Activated gamma-delta T cell (primary cell): ENCODE measurements at places on chromosomes 1 and 21.

- no peak for DNase-seq
Measured at GRCh38 chr1:7076572-7076971, 291.3 kb downstream of the CAMTA1 start.

- no peak for DNase-seq
Measured at GRCh38 chr21:39033878-39034589, 149.2 kb downstream of the PSMG1 start.

GRCh38 chr1:214523124-214523824, 28.1 kb downstream of the PTPN14 start:
- no peak for DNase-seq

- DNase-seq = no peak
Measured at GRCh38 chr1:202662081-202662480, 48.2 kb downstream of the SYT2 start.

DNA sequence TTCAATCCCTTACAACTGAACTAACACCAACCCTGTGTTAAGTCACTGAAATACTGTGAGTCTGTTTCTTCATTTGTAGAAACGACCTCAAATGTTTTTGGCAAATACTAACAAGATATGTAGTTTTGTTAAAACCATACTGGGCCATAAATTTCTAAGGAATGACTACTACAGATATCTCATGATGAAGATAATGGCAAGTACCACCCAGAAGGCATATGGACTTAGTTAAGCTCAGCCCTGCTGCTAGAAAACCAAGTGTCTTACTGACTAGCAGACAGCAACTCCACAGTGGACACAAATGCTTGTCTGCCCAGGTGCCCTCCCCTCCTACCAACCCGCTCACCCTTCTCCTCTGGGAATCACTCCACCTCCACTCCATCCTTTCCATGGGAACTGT, 44.5 kb upstream of the BMP8B start:
- DNase-seq = no peak

GRCh38 chr1:55057270-55057955, 18.1 kb downstream of the PCSK9 start:
- DNase-seq = no peak

- DNase-seq = no peak
Measured at GRCh38 chr1:151790940-151791651, 796 bp upstream of the TDRKH start.

- no peak for DNase-seq
Measured at GRCh38 chr1:11383553-11384169, 95.3 kb upstream of the DISP3 start.

DNA sequence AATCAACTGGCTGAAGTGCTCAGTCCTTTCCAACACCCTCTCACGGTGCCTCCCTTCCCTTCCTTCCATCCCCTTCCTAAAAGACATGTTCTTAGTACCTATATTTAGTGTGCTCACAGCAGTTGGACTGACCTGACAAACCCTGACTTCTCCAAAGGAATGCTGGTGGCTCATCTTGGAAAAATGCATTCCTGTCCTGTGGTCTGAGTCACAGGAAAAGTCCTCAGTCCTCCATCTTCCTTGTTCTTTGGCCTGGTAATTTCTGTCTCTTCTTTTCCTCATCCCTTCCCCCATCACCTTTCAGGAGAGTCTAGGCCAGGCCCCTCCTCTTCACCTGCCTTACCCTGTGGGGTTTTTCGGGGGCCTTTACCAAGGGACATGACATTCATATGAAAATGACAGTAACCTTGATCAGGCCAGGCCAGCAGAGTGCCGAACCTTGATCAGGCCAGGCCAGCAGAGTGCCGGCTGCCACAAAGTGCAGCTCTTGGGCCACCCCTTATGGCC, 7.2 kb downstream of the ATP1B1 start:
- DNase-seq = no peak

DNA sequence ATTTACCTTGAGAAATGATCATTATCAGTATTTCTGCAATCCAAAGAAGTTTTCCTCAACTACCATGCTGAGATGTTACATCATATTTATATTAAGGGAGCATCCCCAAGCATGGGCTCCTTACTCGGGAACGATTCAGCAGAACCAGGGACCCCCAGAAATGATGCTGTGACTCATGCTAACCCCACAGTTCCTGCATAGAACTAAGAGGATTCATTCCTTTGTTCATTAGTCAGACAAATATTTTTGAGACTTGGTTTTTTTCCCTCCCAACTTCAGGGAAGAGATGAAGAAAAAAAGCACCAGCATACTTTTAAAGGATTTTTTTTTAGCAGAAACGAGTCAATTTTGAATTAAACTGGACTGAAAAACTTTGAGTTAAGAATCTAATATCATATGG, 49.2 kb upstream of the COL24A1 start:
- DNase-seq = no peak

GRCh38 chr21:15058854-15059263, 5.9 kb downstream of the NRIP1 start:
- no peak for DNase-seq
